T-helper 2 cell (primary cell): ENCODE measurements at places on chromosomes 16 and 17.

DNA sequence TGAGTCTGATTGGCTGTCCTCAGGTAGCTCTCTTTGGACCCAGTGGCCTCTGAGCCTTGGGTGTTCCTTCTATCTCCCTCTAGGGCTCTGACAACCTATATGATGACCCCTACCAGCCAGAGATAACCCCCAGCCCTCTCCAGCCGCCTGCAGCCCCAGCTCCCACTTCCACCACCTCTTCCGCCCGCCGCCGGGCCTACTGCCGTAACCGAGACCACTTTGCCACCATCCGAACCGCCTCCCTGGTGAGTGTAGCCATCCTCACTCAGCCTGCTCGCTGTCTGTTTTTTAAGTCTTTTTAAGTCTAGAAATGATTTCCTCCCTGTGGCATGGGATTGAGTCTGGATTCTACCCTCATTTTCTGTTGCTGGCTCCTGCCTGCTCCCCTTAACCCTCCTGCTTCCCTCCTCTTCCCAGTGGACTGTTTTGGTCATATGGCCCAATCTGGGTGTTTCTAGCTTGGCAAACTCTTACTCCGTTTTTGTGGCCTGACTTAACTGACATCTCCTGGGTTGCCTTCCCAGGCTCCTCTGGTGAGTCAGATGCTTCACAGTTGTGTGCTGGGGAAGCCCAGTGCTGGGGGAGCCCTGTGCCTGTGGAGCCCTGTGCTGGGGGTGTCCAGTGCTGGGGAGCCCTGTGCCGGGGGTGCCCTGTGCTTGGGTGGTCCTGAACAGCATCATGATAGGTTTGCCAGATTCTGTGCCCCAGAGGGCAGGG, 9.9 kb downstream of the TAOK2 start:
- no peak for DNase-seq

DNA sequence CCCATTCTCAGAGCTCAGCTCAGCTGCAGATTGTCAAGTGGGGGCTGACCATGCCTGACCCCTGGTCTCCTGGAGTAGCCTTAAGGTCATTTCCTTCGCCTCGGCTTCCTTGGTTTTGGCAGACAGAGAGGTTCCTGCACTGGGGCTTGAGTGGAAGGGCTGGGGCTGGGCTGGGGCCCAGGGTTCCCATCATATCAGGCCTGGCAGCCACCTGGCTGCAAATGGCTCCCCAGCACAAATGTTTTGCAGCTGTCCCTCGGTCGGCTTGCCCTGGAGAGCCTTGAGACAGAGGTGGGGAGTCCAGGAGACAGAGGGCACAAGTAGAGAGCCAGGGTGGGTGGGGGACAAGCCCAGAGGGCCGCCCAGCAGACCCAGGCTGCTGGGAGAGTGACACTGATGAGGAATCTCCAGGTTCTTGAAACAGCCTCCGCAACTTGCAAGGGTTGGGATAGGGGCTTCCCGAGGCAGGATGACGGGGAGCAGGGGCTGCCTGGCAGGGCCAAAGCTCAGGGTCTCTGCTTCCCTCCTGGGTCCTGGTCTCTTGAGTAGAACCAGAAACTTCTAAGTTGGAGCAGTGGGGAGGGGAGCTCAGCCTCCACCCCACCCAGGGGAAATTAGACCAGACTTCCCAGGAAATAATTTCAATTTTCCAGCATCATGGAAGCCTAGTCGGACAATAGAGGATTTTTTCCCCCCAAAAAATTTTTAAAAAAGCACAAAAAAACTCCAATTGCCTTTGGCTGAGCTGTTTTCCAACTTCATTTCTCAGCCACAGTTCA, 19.3 kb downstream of the IGFBP4 start:
- no peak for DNase-seq

DNA sequence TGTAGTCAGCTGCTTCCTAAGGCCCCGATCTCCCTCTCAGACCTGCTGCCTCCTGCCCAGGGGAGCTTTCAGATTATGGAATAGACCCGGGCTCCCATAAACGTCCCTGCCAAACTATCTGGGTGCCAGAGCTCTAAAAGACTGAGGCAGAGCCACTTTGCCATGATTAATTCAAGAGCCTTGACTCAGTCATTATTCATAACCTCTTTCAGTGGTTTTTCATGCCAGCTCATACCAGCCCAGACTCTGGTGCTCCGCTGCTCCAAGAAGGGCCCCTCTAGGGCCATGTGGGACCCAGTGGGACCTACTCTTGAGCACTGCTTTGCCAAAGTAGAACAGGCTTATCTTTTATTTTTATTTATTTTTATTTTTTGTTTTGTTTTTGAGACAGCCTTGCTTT, 23.9 kb downstream of the DNAI2 start:
- no peak for DNase-seq

GRCh38 chr17:13055131-13055530, 37.3 kb upstream of the ELAC2 start:
- DNase-seq = no peak

GRCh38 chr17:35011671-35012216, 31.4 kb downstream of the LIG3 start:
- DNase-seq = no peak

DNA sequence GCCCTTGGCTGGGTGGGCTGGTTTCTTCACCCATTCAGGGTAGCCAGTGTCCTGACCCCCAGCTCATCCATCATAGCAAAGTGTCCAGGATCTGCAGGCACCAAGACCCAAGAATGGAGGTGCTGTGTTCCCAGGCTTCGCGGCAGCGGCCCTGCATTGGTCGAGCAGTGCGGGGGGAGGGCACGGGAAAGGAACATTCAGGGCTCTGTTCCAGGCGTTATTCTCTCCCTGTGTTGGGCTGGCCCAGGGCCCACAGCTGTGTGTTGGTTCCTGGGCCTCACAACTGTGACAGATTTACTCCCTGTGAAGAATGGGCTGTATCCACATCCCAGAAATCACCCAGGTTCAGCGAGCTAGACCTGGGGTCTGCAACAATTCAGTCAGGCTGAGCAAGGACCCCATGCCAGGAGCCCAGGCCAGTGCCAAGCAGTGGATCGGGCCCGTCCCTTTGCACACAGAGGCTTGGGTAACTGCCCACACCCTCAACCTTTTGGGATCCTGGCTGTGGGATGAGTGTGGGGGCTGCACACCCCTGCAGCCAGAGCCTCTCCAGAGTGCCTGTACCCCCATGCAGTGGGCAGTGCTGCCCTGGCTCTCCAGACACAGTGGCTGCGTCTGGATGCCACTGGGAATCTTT, 10.0 kb downstream of the GPT2 start:
- DNase-seq = no peak

- DNase-seq = peak; percentile 19
Observed at GRCh38 chr17:80124351-80124981, 22.5 kb downstream of the EIF4A3 start.

DNA sequence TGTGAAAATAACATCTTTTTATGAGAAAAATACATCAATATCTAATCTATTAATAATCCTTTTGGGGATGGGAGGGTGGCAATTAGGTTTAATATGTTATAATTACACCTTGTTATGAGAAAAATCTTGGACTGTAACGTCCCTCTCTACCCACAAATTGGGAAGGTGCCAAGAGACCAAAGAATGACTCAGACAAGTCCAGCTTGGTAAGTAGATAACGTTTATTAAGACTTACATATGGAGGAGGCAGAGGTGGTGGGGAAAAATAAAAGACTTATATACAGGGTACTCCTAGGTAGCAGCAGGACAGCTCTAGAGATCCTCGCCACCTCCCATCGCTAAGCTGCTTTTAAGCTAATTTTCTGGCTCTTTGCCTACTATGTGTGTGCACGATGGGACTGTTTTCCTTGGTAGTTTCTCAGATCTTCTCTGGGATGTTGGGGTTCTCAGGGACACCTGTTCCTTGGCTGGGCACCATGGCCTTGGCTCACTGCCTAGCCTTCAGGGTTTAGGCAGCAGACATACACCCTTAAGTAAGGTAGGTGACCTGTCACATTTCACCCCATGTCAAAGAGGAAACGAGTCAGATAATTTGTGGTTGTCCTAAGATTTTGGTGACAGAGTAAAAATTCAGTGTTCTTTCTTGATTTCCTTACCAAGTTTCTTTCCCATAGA, 31.5 kb downstream of the RBL2 start:
- DNase-seq = no peak

GRCh38 chr17:31824766-31825360, 34.2 kb downstream of the COPRS start:
- no peak for DNase-seq

- DNase-seq = no peak
Observed at GRCh38 chr16:89026121-89026612, 49.2 kb upstream of the CBFA2T3 start.

- no peak for DNase-seq
Observed at GRCh38 chr17:6924208-6924607, 71.6 kb upstream of the ALOX12 start.

DNA sequence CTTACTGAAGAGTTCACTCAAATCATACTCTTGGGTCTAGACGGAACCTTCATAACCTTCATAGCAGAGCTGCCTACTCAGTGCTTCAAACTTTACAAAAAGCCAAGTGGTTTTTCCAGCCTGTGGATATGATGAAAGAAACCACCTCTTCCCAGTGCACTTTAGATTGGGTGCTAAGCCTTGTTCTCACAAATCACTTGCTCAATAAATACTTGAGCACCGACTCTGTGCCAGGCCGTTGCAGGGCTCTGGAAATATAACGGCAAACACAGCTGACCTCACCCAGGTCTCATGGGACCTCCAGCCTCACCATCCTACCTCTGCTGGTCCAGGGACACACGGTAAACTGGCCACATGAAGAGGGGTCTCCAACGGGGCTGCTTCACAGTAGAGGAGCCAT, 35.7 kb downstream of the CDRT4 start:
- DNase-seq = no peak

DNA sequence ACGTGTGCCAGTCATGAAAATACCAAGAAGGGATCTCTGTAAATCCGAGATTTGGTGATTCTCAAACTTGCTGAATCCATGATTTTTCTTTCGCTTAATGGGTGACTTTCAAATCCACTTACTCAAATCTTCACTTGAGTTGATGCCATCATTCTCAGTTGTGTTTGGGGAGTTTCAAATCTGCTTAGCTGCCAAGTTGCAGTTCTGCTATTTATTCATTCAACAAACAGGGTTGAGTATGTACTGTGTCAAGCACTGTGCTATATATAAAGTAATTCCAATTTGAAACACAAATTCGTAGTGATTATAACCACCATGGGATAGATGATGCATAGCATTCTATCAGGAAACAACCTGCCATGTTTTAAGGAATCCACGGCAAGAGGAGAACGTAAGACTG, 394.3 kb downstream of the CDH13 start:
- DNase-seq = no peak

DNA sequence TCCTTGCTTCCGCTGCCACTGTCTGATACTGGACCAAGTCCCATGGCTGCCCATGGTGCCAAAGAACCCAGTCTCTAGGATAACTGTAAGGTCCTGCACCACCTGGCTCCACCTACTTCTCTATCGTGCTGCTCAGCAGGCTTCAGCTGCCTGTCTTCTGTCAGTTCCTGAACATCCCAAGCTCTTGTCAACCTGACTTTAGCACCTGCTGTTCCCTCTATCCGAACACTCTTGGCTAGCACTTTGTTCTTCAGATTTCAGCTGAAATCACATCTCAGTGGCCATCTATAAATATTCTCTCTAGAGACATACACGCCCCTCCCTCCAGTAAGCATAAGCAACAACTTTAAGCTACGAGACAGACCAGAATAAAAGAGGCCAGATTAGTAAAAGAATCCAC, 15.0 kb upstream of the TMEM101 start:
- DNase-seq = no peak

- no peak for DNase-seq
Observed at GRCh38 chr16:29315916-29316517, 90.5 kb downstream of the NPIPB11 start.

- no peak for DNase-seq
Observed at GRCh38 chr17:13086142-13086769, 68.4 kb upstream of the ELAC2 start.

GRCh38 chr17:15406081-15406480, 61.3 kb downstream of the CDRT4 start:
- no peak for DNase-seq

DNA sequence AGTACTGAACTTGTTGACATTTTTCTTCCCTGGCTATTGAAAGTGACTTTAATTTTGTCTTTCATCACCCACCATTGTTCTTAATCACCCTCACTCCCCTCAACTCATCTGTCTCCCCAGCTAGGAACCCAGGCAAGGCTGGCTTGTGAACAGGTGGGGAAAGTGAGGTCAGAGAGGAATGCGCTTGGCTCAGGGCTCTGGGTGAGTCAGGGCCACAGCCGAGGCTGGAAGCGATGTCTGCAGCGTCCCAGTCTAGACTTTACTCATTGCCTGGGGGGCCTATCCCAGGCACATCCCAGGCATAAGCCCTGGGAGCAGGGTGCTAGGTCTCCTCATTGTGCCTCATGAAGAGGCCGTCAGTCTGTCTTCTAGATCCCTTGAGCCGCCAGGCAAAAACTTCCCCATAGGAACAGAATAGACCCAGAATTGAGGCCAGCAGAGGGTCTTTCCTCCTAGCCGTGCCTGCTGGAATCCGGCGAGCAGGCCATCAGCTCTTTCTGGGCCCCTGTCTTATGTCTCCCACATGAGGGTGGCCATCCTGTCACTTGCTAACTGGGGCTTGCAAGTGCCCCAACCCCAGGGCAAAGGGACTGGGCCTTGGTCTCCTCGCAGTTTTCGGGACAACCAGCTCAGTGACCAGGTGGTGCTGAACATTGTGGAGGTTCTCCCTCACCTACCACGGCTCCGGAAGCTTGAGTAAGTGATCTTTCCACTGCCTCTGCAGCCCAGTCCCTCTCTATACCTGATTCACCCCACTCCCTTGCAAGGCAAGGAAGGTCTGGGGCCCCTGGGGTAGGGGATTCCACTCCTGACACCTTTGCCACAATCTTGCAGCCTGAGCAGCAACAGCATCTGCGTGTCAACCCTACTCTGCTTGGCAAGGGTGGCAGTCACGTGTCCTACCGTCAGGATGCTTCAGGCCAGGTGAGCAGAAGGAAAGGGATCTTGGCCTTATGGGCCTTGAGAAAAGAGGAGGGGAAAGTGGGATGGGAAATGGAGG, 40.1 kb downstream of the NLRC5 start:
- peak; percentile 62 for DNase-seq

GRCh38 chr17:78362671-78363070, 2.8 kb upstream of the SOCS3 start:
- no peak for DNase-seq

- peak; percentile 15 for DNase-seq
Observed at GRCh38 chr16:10738231-10739077, 5.2 kb upstream of the NUBP1 start.

GRCh38 chr17:82213251-82214011, 789 bp upstream of the CCDC57 start:
- DNase-seq = peak; percentile 80

DNA sequence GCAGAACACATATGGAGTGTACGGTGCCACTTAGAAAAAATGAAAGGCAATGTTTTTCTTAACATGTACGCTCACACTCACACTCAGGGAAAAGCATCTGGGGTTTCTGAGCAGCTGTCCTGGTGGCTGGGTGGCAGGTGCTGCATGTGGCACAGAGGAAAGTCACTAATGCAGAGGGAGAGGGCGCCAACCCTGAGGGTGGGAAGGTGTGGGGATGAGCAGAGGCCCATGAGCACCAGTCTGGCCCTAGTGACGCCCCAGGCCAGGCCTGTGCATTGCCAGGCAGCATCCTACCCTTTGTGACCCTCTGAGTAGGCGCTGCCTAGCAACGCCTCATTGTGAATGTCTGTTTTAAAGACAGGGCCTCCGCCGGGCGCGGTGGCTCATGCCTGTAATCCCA, 19.1 kb upstream of the LCMT1 start:
- no peak for DNase-seq

- DNase-seq = no peak
Observed at GRCh38 chr17:42198897-42199296, 4.6 kb upstream of the GHDC start.
